ENCODE measurements at places on chromosomes 16 and 17.

- H3K4me3 ChIP-seq: no peak overlapping the region
- no peak for DNase-seq
- H3K27ac ChIP-seq: no peak overlapping the region
- peaks cover 4% of the 10 kb centered on the region for H3K36me3 ChIP-seq
- no peaks in the 10 kb centered on the region for H3K27me3 ChIP-seq
Measured at GRCh38 chr17:27492470-27492869, 36.2 kb downstream of the KSR1 start.

GRCh38 chr17:78879635-78880186 is 23.3 kb downstream of the CEP295NL start:
- no peak overlapping the region for H3K4me3 ChIP-seq
- H3K27ac ChIP-seq: peak overlapping the region; percentile 51
- peaks cover 32% of the 10 kb centered on the region for H3K36me3 ChIP-seq
- peak; percentile 36 for DNase-seq

DNA sequence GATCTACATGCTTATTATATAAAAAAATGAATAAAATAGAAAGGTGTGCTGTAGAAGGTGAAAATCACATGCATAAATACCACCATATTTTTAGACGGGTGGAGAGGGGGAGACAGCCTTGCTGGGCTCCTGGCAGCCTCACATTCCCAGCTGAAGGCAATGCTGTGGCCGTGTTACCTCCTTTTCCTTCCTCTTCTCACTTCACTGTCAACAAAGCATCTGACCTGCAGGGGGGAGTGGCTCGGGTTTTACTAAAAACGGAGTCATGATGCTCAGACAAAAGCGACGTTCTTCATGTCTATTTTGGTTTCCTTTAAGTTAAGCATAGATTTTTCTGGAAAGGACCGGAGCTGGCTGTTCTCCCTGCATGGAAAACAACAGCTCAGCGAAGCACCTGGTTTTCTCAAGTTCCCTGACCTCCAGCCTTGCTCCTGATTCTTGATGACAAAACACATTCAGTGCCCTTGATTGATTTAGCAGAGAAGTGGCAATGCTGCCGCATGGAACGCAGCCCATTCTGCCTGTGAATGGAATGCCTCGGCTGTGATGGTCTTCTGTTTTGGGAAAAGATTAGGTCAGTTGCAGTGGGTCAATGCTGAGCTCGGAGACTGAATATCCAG is 5.5 kb upstream of the RPTOR start:
- H3K4me3 ChIP-seq: no peak overlapping the region
- H3K27ac ChIP-seq: no peak overlapping the region
- DNase-seq: no peak
- H3K4me1 ChIP-seq: no peaks in the 10 kb centered on the region
- no peaks in the 10 kb centered on the region for H3K27me3 ChIP-seq

DNA sequence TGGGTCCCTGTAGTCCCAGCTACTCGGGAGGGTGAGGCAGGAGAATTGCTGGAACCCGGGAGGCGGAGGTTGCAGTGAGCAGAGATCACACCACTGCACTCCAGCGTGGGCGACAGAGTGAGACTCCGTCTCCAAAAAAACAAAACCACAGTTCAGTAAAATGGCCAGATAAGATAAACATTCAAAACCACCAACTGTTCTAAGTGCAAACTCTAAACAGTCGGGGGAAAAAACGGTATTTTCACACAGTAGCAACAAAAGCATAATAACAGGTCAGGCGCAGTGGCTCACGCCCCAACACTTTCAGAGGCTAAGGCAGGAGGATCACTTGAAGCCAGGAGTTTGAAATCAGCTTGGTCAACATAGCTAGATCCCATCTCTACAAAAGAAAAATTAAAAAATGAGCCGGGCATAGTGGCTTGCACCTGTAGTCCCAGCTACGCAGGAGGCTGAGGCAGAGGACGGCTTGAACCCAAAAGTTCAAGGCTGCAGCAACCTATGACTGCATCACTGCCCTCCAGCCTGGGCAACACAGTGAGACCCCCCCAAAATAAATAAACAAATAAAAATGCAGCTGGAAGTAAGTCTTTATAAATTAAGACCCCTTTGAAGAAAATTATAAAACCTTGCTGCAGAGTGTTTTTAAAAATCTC is 10.8 kb upstream of the HASPIN start:
- no peak overlapping the region for H3K27ac ChIP-seq
- DNase-seq: no peak
- H3K36me3 ChIP-seq: peaks cover 56% of the 10 kb centered on the region
- H3K4me3 ChIP-seq: no peak overlapping the region

DNA sequence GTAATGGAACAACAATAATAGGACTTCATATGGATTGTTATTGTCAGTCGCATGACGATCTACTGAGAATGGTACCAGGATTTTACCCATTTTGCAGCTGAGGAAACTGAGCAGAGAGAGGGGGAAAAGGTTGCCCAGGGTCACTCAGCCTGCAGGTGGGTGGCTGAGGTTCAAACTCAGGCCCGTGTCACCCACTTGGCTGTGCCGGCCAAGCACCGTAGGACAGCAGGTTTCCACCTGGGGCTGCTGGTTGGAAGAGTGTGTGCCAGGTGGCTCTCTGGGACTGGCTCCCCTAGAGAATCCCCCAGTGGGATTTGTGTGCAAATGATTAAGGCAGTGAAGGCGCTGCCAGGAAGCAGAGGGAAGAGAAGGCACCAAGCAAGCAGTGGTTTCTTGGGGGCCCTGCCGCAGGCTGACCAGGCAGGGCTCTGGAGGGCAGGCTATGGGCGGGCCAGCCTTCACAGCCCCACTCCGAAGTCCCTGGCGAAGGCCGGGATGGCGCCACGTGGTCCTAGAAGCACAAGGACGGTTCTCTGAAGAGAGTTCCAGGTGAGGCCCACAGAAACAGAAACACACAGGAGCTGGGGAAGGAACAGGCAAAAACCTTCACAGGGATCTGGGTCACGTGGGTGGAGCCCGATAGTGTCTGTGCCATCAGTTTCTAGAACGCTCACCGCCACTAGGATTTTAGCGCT is 163.5 kb downstream of the IRF8 start:
- no peaks in the 10 kb centered on the region for H3K4me1 ChIP-seq
- H3K4me3 ChIP-seq: no peak overlapping the region
- no peaks in the 10 kb centered on the region for H3K36me3 ChIP-seq

Measured in CD14-positive monocyte (primary cell).